ENCODE measurements at places on chromosomes 7 and 10.

DNA sequence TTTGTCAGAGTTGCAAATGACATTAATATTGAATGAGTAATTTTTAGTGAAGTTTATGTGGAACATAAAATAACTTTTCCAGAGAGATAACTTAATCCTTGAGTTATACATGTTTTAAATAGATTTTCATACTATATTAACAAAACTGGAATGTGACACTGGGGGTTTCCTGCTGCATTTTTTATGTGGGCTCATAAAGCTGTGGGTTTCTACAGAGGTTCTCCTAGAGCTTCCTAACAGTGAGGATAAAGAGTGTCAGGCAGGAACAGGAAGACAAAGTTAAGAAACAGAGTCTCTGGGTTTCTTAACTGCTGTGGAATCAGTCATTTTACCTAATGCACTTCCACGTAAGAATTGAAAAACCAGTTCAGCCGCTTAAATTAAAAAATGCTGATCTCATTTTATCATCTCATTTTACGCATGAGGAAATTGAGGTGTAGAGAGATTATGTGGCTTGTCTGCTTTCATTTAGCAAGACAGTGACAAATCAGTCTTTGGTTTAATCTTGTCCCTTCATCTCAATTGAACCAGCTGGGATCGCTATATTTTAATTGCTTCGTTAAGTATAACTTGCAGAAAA is 5.0 kb downstream of the CD36 start:
- no peaks in the 10 kb centered on the region for H3K27me3 ChIP-seq
- H3K4me3 ChIP-seq: no peak overlapping the region
- DNase-seq: no peak
- no peak overlapping the region for H3K27ac ChIP-seq
- H3K36me3 ChIP-seq: no peaks in the 10 kb centered on the region
- no peaks in the 10 kb centered on the region for H3K4me1 ChIP-seq

DNA sequence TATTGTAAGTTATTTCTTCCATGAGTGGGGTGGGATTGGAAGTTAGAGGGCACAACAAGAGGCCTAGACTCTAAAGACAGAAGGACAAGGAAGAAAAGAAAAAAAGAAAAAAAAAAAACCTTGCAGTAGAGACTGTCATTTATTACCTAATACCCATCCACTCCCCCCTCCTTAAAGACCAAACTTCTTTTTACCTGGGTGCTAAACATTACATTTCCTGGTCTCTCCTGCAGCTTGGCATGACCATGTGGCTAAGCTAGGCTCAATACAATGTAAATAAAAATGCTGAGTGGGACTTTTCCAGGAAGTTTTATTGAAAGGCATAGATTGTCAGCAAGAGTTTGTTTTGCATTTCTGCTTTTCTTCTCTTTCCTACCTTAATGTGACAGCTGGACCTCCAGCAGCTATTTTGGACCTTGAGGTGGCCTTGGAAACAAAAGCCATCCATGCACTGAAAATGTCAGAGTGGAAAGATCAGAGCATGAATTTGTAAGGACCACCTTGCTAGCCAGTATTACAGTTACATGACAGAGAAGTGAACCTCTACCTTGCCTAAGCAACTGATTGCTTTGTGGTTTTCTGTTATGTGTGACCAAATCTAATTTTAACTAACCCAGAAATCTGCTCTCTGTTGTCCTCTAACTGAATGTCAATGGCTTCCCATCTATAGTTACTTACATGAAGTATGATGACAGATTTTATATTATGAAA is 81.3 kb upstream of the SFMBT2 start:
- no peak for DNase-seq
- peak overlapping the region; percentile 67 for H3K27ac ChIP-seq
- peaks cover 4% of the 10 kb centered on the region for H3K27me3 ChIP-seq
- H3K4me1 ChIP-seq: peaks cover 57% of the 10 kb centered on the region
- peak overlapping the region; percentile 56 for H3K4me3 ChIP-seq

GRCh38 chr7:100467638-100468373 is 3.7 kb upstream of the SPACDR start:
- H3K27me3 ChIP-seq: no peaks in the 10 kb centered on the region
- peaks cover 27% of the 10 kb centered on the region for H3K36me3 ChIP-seq
- H3K27ac ChIP-seq: no peak overlapping the region
- DNase-seq: no peak
- no peak overlapping the region for H3K4me3 ChIP-seq

- peak overlapping the region; percentile 99 for H3K27ac ChIP-seq
- peaks cover 40% of the 10 kb centered on the region for H3K4me1 ChIP-seq
- no peak for DNase-seq
- peak overlapping the region; percentile 96 for H3K4me3 ChIP-seq
These were observed 825 bp downstream of the MRPL32 start for GRCh38 chr7:42932811-42933591.

GRCh38 chr7:66281678-66282590 is 76.8 kb downstream of the TPST1 start:
- H3K36me3 ChIP-seq: no peaks in the 10 kb centered on the region
- no peak for DNase-seq
- H3K27me3 ChIP-seq: no peaks in the 10 kb centered on the region
- no peak overlapping the region for H3K4me3 ChIP-seq
- no peaks in the 10 kb centered on the region for H3K4me1 ChIP-seq
- H3K27ac ChIP-seq: no peak overlapping the region

DNA sequence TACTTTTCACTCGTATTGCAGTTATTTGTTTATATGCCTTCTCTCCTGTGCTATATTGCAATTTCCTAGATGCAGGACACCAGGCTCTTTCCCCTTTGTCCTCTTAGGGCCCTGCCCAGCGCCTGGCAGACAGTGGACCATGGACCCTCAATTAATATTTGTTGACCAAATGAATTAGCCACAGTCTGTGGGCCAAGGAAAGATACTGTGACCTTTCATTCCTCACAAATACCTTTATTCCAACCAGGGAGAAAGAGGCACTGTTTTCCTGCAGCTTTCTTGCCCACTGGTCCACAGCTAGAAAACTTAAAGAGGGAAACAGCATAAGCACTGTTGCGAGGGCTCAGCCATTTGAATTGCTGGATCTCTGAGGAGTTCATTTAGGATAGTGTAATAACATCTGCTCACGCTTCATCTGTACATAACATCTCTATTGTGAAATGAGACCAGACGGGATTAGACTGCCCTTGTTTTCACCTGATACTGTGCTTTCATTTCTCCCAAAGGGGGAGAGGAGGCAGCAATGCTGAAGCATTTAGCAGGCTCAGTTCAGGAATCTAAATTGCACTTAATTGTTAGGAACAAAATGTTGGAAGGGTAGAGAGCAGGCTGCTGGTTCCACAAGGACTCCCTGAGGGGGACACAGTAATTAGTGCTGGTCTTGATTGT is 46.7 kb downstream of the TNS3 start:
- no peak overlapping the region for H3K27ac ChIP-seq
- no peaks in the 10 kb centered on the region for H3K4me1 ChIP-seq

- DNase-seq: no peak
- H3K27me3 ChIP-seq: no peaks in the 10 kb centered on the region
- no peak overlapping the region for H3K4me3 ChIP-seq
- no peak overlapping the region for H3K27ac ChIP-seq
- H3K36me3 ChIP-seq: no peaks in the 10 kb centered on the region
These were observed 985.1 kb upstream of the LRRN3 start for GRCh38 chr7:110105840-110106239.

DNA sequence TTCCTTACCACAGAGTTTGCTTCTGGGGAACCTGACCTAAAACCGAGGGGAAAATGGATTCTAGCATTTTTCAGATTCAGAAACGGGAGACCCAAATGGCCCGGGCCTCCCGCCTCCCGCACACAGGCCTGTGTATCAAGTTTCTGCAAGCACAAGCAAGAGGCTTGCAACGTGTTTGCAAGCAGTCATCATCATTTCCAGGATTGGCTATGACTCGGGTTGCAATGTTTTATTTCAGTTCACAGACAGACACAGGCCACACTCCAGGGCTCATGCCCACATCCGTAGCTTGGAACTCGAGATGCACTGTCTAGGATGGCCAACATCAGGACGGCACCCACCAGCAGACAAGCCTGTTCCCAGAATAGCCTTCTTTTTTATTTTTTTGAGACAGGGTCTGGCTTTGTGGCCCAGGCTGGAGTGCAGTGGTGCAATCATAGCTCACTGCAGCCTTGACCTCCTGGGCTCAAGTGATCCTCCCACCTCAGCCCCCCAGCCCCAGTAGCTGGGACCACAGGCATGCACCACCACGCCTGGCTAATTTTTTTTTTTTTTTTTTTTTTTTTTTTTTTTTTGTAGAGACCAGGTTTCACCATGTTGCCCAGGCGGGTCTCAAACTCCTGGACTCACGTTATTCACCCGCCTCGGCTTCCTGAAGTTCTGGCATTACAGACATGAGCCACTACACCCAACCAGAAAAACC is 68.1 kb upstream of the FOXK1 start:
- peak overlapping the region; percentile 58 for H3K4me3 ChIP-seq
- no peaks in the 10 kb centered on the region for H3K27me3 ChIP-seq
- H3K27ac ChIP-seq: no peak overlapping the region
- no peaks in the 10 kb centered on the region for H3K36me3 ChIP-seq
- H3K4me1 ChIP-seq: peaks cover 9% of the 10 kb centered on the region

DNA sequence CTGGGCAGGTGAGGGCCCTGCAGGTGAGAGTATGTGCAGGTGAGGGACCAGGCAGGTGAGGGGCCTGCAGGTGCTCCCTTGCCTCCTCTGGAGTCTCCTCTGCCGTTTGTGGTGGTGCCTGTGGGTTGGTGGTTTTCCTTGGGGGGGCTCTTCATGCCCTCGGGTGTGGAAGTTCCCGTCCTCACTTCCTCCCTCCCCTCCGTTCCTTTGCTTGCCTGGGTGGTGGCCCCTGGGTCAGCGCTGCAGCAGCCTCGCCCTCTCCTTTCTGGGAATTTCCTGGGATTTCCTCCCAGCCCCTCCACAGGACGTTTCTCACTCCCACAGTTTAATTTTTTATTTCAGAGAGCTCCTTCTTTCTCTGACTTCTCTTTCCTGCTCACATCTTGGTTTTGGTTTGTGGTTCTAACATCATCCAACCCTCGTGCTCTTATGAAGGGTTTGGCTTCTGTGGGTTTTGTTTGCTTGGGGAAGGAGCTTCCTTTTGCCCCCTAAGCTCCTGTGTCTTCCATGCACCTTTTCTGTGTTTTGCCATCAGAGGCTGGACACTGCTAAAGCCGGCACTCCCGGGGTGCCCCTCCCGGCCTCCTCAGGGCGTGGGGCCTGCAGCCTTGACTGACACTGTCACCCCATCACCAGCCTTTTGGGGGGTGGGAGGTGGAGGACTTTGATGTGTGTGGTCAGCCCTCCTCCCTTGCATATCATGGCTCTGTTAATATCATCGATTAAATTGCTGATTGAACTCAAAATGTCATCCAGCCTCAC is 29.2 kb upstream of the ADGRA1 start:
- no peaks in the 10 kb centered on the region for H3K36me3 ChIP-seq
- DNase-seq: no peak
- peaks cover 9% of the 10 kb centered on the region for H3K4me1 ChIP-seq
- peak overlapping the region; percentile 36 for H3K27ac ChIP-seq
- H3K27me3 ChIP-seq: no peaks in the 10 kb centered on the region

DNA sequence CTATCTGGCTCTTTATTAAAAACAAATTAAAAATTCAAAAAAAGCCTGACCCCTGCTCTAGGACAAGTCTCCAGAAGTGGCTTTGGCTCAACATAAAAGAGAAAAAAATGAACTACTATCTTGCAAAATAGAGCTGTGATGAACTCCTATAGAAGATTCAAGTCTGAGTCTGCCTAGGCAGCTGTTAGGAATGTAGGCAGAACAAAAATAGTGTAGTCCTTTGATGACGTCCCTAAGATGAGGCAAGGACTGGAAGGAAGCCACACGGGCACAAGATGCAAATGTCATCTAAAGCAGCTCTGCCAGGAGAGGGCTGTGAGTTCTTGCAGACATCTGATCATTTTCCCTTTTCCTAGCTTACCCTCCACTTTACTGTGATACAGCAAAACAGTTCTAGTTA is 20.5 kb downstream of the ASNS start:
- H3K4me1 ChIP-seq: no peaks in the 10 kb centered on the region
- DNase-seq: no peak
- peaks cover 42% of the 10 kb centered on the region for H3K36me3 ChIP-seq
- no peaks in the 10 kb centered on the region for H3K27me3 ChIP-seq
- no peak overlapping the region for H3K4me3 ChIP-seq
- no peak overlapping the region for H3K27ac ChIP-seq

- no peak overlapping the region for H3K27ac ChIP-seq
- DNase-seq: no peak
- peaks cover 3% of the 10 kb centered on the region for H3K27me3 ChIP-seq
- H3K36me3 ChIP-seq: no peaks in the 10 kb centered on the region
These were observed 106.4 kb upstream of the SDK1 start for GRCh38 chr7:3194501-3195141.

DNA sequence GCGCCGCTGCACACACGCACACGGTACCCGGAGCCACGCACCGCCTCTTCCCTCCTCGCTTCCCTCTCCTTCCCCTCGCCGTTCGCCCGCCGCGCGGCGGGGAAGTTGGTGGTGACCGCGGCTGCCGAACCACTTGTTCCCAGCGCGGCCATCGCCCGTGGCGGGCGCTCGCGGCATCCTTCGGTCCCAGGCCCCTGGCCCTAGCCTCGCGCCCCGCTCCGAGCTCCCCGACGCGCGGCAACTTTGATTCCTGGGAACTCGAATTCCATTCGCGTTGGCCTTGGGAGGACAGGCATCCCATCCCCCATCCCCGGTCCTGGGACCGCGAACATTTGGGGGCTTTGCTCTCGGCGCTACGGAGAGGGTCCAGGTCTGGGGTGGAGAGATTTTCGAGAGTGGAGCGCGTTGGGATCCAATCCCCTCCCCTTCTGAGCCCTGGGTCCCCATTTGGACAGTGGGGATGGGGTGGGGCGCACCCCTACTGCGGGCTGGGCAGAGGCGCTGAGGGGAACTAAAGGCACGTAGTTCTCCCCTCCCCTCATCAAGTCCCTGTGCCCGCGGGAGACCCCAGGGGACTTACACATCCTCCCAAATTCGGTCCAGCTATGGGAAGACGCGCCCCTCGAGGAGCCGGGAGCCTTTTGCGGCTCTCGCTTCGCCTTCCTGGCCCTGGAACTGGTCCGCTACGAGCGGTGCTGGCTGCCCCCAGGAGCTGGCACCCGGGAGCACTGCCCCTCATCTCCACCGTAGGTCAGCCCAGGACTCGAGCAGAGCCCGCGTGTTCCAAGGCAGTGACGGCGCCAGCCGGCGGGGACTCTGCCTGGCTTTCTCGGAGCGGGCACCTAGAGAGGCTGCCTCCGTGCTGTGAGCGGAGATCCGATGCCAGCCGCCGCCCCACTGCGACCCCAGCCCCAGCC is 834 bp downstream of the CDH23 start:
- peaks cover 52% of the 10 kb centered on the region for H3K27me3 ChIP-seq
- H3K36me3 ChIP-seq: no peaks in the 10 kb centered on the region
- H3K4me3 ChIP-seq: no peak overlapping the region
- no peak overlapping the region for H3K27ac ChIP-seq
- DNase-seq: no peak

GRCh38 chr10:75111365-75111906 is at the start of gene SAMD8:
Gene SAMD8 (plus strand): TSS chr10:75111656. CDS start chr10:75150529, 38,873 bp downstream.
- peak; percentile 98 for DNase-seq
- H3K27me3 ChIP-seq: no peaks in the 10 kb centered on the region

GRCh38 chr10:74450602-74451001 is 299.6 kb downstream of the ADK start:
- H3K36me3 ChIP-seq: peaks cover 3% of the 10 kb centered on the region
- no peak overlapping the region for H3K27ac ChIP-seq
- H3K4me1 ChIP-seq: no peaks in the 10 kb centered on the region
- no peaks in the 10 kb centered on the region for H3K27me3 ChIP-seq
- H3K4me3 ChIP-seq: no peak overlapping the region

GRCh38 chr7:69844264-69844868 is 246.1 kb downstream of the AUTS2 start:
- no peaks in the 10 kb centered on the region for H3K27me3 ChIP-seq
- no peak for DNase-seq
- no peak overlapping the region for H3K27ac ChIP-seq
- no peaks in the 10 kb centered on the region for H3K36me3 ChIP-seq
- no peak overlapping the region for H3K4me3 ChIP-seq

Measured in T-helper 2 cell treated with Interferon-gamma antibody and Interleukin-4, amounts not matched to agents 5 μg/mL and 100 μg/mL, for 36 hours (primary cell).